ENCODE measurements at places on chromosomes 5 and 9. TPM values are rescaled to one million over a fixed set of nuclear protein-coding genes. Genes with fewer than 3 reads are reported as not detected.

DNA sequence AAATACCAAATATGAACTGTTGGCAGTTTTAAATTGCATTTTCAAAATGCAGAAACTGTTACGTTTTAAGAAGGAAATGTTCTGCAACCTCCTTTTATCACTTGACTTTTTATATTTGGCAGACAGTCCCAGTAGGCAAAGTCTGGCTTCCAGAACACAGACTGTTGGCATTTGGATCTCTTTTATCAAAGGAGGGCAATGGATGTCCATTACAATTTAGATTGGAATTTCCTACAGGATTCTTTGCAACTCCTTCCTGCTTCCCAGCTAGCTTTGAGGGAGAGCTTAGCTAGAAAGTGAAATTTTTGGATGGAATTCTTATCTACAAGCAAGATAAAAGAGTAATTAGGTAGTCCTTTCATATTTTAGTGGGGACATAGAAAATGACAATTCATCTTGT, 142.6 kb downstream of the SLF1 start:
- H3K36me3 ChIP-seq = no peaks in the 10 kb centered on the region
- H3K27ac ChIP-seq = no peak overlapping the region
- no peaks in the 10 kb centered on the region for H3K27me3 ChIP-seq
- no peak for DNase-seq

GRCh38 chr5:127580731-127581130, 63.3 kb downstream of the PRRC1 start:
- H3K27me3 ChIP-seq = no peaks in the 10 kb centered on the region
- no peak overlapping the region for H3K4me3 ChIP-seq
- DNase-seq = no peak

DNA sequence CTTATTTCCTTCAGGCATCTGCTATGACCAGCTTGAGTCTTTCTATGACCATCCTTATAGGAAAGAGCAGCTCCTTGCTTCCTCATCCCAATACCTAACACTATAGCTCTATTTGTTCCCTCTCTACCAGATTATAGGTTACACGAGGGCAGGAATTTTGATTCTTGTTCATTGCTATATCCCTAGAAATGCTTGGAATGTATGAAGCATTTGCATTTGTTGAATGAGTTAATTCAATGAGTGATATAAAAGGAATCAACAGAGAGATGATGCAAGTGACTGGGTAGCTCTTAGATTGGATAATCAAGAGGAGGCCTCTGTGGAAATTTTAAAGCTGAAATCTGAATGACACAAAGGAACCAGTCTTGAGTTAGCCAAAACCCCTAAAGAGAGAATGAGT, 13.9 kb downstream of the ZCCHC9 start:
- no peak for DNase-seq
- no peaks in the 10 kb centered on the region for H3K4me1 ChIP-seq
- no peak overlapping the region for H3K27ac ChIP-seq
- H3K27me3 ChIP-seq = no peaks in the 10 kb centered on the region
- peaks cover 22% of the 10 kb centered on the region for H3K36me3 ChIP-seq

GRCh38 chr9:127183814-127184582, 61.6 kb upstream of the ANGPTL2 start:
- no peak for DNase-seq
- H3K27me3 ChIP-seq = no peaks in the 10 kb centered on the region
- H3K4me1 ChIP-seq = peaks cover 17% of the 10 kb centered on the region
- H3K36me3 ChIP-seq = no peaks in the 10 kb centered on the region
- no peak overlapping the region for H3K4me3 ChIP-seq

- H3K27ac ChIP-seq = no peak overlapping the region
- no peak for DNase-seq
- no peaks in the 10 kb centered on the region for H3K27me3 ChIP-seq
- peak overlapping the region; percentile 20 for H3K4me3 ChIP-seq
- H3K36me3 ChIP-seq = peaks cover 15% of the 10 kb centered on the region
- peaks cover 36% of the 10 kb centered on the region for H3K4me1 ChIP-seq
These were observed 2.2 kb downstream of the AMACR start for GRCh38 chr5:34005681-34006080.

GRCh38 chr9:100082782-100083181, 16.0 kb downstream of the ERP44 start:
- no peaks in the 10 kb centered on the region for H3K27me3 ChIP-seq
- no peak overlapping the region for H3K4me3 ChIP-seq
- peaks cover 3% of the 10 kb centered on the region for H3K36me3 ChIP-seq
- no peak for DNase-seq
- H3K4me1 ChIP-seq = peaks cover 21% of the 10 kb centered on the region
- no peak overlapping the region for H3K27ac ChIP-seq

DNA sequence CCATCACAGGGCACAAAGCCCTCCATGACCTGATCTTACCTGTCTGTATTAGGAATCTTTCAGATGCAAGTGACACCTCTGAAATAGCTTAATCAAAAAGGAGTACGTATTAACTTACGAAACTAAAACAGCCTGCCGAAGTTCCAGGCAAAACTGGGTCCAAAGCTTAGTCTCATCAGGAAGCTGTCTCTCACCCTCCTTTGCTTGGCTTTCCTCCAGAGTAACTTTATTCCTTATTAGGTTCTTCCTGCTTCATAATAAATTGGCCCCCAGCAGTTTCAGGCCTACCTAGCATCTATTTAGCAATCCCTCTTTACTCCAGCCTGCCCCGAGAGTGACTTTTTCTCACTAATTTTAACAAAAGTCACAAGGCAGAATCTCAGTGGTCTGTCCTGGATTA, 58.4 kb upstream of the STK32A start:
- H3K4me1 ChIP-seq = peaks cover 14% of the 10 kb centered on the region
- no peak overlapping the region for H3K27ac ChIP-seq
- no peak for DNase-seq
- H3K4me3 ChIP-seq = no peak overlapping the region
- no peaks in the 10 kb centered on the region for H3K27me3 ChIP-seq
- H3K36me3 ChIP-seq = no peaks in the 10 kb centered on the region

DNA sequence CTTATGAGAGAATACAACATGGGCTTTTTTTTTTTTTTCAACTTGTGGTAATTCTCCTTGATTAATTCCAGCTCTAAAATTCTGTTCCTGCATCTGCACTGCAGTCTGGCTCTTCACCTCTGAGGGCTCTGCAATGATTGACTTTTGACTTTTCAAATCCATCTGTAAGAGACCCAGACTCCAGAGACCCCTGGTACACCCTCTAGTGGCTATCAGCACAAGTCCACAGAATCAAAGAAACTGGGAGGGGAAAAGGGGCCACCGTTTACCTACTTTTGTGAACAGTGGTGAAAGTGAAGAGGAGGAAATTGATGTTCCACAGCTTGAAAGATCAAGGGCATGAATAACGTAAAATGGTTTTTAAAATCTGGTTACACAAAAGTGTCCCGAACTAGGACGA, 151.6 kb downstream of the SLIT3 start:
- no peaks in the 10 kb centered on the region for H3K36me3 ChIP-seq
- H3K4me1 ChIP-seq = peaks cover 48% of the 10 kb centered on the region
- H3K27me3 ChIP-seq = peaks cover 3% of the 10 kb centered on the region
- no peak for DNase-seq
- H3K4me3 ChIP-seq = no peak overlapping the region

DNA sequence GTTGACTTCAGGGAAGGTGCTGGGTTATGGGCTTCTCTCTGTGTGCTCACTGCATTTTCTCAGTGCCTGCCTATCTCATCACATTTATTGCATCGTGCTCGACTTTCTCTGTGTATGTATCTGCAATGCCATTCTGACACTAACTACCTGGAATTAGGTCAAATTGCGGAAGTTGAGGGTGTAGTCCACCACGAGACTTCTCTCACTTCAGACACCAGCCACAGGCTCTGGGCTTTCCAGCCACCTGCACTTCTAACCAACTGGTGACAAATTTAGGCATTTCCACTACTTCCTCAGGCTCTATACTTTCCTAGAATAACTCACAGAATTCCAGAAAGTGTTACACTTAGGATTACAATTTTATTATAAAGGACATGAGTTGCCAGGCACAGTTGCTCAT, 188.6 kb upstream of the ZNF608 start:
- no peak overlapping the region for H3K4me3 ChIP-seq
- no peak overlapping the region for H3K27ac ChIP-seq
- peaks cover 6% of the 10 kb centered on the region for H3K4me1 ChIP-seq
- H3K36me3 ChIP-seq = no peaks in the 10 kb centered on the region
- DNase-seq = no peak

DNA sequence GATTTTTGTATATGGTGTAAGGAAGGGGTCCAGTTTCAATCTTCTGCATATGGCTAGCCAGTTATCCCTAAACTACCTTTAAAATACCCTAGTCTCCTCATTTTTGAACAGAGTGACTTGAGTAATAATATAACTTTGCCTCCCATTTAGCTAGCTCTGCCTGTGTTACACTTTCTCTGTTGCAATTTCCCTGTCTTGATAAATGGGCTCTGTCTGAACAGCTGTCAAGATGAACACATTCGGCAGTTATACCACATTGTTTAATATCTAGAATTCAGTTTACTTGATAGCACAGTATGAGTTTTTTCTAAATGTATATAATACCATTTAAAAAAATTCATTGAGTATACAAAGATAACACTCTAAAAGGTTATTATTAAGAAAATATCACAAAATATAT, 562.9 kb upstream of the FTMT start:
- no peak for DNase-seq
- no peak overlapping the region for H3K4me3 ChIP-seq
- peaks cover 16% of the 10 kb centered on the region for H3K4me1 ChIP-seq
- H3K27ac ChIP-seq = no peak overlapping the region
- no peaks in the 10 kb centered on the region for H3K36me3 ChIP-seq

DNA sequence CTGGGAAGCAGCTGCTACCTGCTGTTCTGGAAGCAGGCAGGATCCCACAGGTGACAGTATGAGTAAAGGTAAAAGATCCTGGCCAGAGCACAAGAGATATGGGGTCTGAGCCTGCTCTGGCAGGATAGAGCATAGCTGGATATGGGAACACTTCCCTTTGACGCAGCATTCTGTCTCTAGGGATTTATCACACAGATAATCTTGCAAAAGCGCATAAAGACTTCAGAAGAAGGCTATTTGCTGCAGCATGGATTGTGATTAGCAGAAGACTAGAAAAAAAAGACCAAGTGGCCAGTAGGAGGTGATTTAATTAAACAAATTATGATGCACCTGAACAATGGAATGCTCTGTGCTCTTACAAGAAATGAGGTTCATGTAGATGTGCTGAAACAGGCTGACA, 52.4 kb upstream of the PWWP2A start:
- no peaks in the 10 kb centered on the region for H3K27me3 ChIP-seq
- no peak overlapping the region for H3K4me3 ChIP-seq
- no peak for DNase-seq
- H3K27ac ChIP-seq = no peak overlapping the region
- H3K36me3 ChIP-seq = no peaks in the 10 kb centered on the region

- H3K36me3 ChIP-seq = no peaks in the 10 kb centered on the region
- DNase-seq = peak; percentile 42
- no peak overlapping the region for H3K27ac ChIP-seq
- no peak overlapping the region for H3K4me3 ChIP-seq
- H3K27me3 ChIP-seq = peaks cover 5% of the 10 kb centered on the region
These were observed 301.3 kb upstream of the ADCY2 start for GRCh38 chr5:7094626-7095025.

- no peaks in the 10 kb centered on the region for H3K36me3 ChIP-seq
- DNase-seq = no peak
- peaks cover 19% of the 10 kb centered on the region for H3K4me1 ChIP-seq
- no peak overlapping the region for H3K4me3 ChIP-seq
- no peak overlapping the region for H3K27ac ChIP-seq
- H3K27me3 ChIP-seq = no peaks in the 10 kb centered on the region
These were observed 264.0 kb downstream of the PIK3R1 start for GRCh38 chr5:68479524-68479923.

GRCh38 chr5:67214707-67215447, 18.3 kb upstream of the CD180 start:
- H3K4me3 ChIP-seq = no peak overlapping the region
- H3K27ac ChIP-seq = no peak overlapping the region
- H3K27me3 ChIP-seq = peaks cover 11% of the 10 kb centered on the region
- peaks cover 8% of the 10 kb centered on the region for H3K4me1 ChIP-seq
- no peak for DNase-seq

DNA sequence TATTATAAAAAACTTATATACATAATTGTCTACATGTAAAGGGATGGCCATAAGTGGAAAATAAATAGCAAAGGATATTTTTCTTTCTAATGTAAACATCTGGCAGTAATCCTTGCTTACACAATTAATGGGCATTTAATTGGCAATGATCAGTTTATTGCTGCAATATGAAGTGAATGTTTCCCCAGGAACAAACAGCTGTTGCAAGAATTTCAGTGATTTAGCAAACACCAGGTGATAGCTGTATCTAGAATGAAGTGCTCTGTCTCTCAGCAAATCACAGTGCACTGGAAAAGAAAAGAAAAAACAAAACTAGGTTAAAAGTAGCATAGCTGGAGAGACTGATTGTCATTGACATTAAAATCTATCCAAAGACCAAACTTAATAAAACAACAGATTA, 594.5 kb upstream of the ARRDC3 start:
- H3K27me3 ChIP-seq = no peaks in the 10 kb centered on the region
- H3K36me3 ChIP-seq = no peaks in the 10 kb centered on the region
- no peak overlapping the region for H3K27ac ChIP-seq
- peaks cover 3% of the 10 kb centered on the region for H3K4me1 ChIP-seq
- no peak overlapping the region for H3K4me3 ChIP-seq
- no peak for DNase-seq

GRCh38 chr5:180421672-180422071, 68.5 kb upstream of the GFPT2 start:
- no peak for DNase-seq
- peaks cover 5% of the 10 kb centered on the region for H3K27me3 ChIP-seq
- H3K4me3 ChIP-seq = no peak overlapping the region
- H3K4me1 ChIP-seq = no peaks in the 10 kb centered on the region
- H3K36me3 ChIP-seq = no peaks in the 10 kb centered on the region
- no peak overlapping the region for H3K27ac ChIP-seq

- no peak for DNase-seq
- no peaks in the 10 kb centered on the region for H3K36me3 ChIP-seq
- no peak overlapping the region for H3K27ac ChIP-seq
These were observed 740.3 kb upstream of the CDH6 start for GRCh38 chr5:30453168-30453567.

The SH3TC2 gene
- 6.8 TPM for total RNA-seq

The MAP1B gene
- total RNA-seq = 60.8 TPM

The C5orf46 gene
- total RNA-seq = 0.59 TPM

The SELENOP gene
- 86.9 TPM for total RNA-seq

The ALDH7A1 gene
- total RNA-seq = 111 TPM

The SGCD gene
- total RNA-seq = 5.3 TPM

The DMXL1 gene
- 68.6 TPM for total RNA-seq

The PCDHGA10 gene
- total RNA-seq = 30.7 TPM

All from mesothelial cell of epicardium (in vitro differentiated cells).